ENCODE measurements at places on chromosomes 3 and 15.

DNA sequence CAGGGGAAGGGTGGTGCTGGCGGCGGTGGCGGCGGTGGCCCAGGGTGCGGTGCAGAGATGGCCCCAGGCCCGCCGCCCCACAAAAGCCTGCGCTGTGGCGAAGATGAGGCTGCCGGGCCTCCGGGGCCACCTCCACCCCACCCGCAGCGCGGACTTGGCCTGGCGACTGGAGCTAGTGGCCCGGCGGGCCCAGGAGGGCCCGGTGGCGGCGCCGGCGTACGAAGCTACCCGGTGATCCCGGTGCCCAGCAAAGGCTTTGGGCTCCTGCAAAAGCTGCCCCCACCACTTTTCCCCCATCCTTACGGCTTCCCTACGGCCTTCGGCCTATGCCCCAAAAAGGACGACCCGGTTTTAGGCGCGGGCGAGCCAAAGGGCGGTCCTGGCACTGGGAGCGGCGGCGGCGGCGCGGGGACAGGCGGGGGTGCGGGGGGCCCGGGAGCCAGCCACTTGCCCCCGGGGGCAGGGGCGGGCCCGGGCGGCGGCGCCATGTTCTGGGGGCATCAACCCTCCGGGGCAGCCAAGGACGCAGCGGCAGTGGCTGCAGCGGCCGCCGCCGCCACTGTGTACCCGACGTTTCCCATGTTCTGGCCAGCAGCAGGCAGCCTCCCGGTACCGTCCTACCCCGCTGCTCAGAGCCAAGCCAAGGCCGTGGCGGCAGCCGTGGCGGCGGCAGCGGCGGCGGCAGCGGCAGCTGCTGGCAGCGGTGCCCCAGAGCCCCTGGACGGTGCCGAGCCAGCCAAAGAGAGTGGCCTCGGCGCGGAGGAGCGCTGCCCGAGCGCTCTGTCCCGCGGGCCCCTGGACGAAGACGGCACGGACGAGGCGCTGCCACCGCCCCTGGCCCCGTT is 1.6 kb downstream of the SKOR1 start:
- no peak for DNase-seq

DNA sequence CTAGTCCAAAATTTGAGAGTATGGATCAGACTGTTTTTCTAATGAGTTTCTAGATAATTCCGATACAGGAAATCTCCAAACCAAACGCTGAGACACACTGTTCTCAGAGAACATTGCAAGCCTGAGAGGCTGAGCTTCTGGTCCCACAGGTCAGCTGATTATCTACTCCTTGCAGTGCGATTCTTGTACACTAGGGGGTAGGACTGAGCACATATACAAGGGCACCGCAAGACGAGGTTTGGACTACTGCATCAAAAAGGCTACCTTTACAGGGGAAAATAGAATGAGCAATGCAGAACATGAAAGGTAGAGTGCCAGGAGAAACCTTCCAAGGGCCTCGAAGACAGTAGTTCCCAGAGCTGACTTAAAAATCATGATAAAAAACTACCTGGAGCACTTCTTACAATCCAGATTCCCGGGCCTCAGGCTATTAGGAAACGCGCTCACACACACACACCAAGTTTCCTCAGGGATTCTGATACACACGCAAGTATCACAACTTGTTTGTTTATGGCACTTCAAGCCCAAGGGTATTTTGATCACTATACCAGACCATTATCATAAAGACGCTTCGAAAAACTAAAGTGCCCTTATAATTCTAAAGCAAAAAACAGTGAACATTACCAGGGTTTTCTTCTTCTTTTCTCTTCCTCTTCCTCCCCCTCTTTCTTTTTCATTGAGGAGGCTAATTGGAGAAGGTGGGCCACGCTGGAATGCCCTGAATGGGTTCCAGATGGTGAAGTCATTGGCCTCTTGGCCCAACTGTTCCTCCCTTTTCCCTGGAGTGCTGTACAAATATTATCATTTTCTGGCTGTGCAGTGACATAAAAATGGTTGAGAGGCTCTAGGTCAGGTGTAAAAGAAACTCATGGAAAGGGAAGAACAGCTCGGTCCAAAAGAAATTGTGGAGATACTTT is 61.8 kb downstream of the SLC12A8 start:
- DNase-seq: no peak

GRCh38 chr3:54736459-54736858 is 191.4 kb downstream of the LRTM1 start:
- no peak for DNase-seq

DNA sequence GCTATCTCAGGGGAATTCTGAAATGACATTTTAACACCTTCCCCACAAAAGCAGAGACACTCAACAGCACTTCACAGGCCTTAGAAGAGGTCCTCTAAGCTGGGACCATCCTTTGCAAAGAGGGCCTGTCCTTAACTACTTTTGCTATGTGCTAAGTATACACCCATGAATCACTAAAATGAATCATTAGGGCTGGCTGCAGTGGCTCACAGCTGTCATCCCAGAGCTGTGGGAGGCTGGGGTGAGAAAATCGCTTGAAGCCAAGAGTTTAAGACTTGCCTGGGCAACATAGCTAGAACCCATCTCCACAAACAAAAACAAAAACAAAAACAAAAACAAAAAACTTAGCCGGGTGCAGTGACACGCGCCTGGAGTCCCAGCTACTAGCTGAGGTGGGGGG is 53.9 kb upstream of the MELTF start:
- no peak for DNase-seq

DNA sequence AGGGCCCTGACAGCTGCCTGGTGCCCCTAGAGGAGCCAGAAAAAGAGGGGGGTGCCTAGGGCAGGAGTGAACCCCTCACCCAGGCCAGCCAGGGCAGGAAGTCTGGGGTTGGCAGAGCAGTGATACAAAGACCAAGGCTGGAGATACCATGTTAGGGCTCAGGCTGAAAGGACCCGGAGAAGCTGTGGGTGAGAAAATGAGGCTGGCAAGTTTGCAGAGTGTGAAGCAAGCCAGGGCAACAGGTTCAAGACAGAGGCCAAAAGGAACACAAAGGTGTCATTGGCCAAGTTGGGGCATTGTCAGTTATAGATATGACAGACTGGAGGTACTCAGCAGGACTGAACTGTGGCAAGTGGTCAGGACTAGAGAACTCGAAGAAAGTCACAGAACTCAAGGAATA is 40.6 kb upstream of the IREB2 start:
- DNase-seq: no peak

DNA sequence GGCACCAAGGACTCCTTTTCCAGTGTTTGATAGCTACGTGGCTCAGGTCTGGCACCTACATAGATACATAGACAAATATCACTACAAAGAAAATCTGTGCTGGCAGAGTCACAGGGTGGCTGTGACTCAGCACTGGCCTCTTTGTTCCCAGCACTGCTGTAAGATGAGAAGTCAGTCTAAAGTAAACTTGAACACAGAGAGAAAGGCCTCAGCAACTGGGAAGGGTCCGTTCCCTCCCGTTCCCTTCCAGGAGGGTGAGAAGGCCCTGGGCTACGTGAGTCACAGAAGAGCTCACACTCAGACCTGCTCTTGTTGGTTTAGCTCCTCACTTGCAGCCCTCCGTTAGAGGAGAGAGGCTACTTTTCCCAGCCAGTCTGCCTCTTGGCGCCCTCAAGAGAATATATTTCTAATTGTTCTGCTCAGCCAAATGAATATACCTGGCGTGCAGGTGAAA is 23.1 kb downstream of the ANXA2 start:
- DNase-seq: no peak

DNA sequence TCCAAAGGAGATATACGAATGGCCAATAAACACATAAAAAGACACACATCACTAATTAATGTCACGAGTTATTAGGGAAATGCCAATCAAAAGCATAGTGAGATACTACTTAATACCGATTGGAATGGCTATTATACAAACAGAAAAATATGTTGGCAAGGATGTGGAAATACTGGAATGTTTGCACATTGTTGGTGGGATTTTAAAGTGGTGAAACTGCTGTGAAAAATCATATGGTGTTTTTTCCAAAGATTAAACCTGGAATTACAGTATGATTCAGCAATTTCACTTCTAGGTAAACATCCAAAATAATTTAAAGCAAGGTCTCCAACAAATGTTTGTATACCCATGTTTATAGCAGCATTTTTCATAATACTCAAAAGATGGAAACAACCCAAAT is 765.5 kb downstream of the VGLL3 start:
- no peak for DNase-seq

DNA sequence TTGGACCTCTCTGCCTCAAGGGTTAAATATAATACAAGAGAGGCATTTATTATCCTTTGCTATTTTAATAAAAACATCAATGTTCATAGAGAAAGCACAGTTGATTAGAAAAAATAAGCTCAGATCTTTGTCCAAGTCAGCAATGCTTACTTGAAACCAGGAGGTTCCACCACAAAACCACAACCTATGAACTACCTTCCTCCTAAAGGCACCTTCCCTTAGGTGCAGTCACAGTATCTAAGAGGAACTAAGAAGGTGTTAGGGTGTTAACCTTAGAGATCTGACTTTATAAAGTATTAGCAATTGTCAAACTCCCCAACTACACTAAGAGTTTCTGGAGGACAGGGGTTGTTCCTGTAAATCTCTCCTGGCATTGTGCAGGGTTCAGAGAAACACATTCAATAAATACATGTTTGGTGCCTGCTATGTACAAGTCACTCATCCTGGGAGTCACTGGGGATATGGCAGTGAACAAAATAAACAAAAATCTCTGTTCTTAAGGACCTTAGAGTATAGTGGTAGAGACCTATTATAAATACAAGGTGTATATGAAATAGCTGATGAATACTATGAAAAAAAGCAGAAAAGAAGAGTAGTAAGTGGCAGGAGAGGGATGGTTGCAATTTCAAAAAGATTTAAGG is 208.6 kb downstream of the NFKBIZ start:
- no peak for DNase-seq

DNA sequence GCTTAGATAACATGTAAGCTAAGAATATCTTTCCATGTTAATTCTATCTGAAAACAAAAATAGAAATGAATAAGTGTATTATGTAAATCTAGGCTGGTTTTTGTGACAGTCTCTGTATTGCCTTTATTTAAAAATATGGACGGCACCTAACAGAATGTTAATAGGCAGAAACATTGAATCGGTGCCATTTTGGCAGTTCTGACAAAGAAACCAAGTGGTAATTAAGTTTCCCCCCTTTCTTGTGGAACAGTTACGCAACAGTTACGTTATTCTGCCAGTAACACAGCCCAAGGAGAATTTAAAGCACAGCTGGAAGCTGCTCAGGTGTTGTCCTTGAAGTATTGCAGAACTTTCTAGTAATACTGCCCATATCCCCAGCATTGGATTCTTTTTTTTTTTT is 21.5 kb downstream of the LARS2 start:
- no peak for DNase-seq

- DNase-seq: no peak
Observed at GRCh38 chr3:27729748-27730611, 7.9 kb upstream of the EOMES start.

GRCh38 chr3:72331076-72331475 is 517.2 kb downstream of the SHQ1 start:
- DNase-seq: no peak

- no peak for DNase-seq
Observed at GRCh38 chr3:112685420-112685819, 44.5 kb upstream of the CCDC80 start.

DNA sequence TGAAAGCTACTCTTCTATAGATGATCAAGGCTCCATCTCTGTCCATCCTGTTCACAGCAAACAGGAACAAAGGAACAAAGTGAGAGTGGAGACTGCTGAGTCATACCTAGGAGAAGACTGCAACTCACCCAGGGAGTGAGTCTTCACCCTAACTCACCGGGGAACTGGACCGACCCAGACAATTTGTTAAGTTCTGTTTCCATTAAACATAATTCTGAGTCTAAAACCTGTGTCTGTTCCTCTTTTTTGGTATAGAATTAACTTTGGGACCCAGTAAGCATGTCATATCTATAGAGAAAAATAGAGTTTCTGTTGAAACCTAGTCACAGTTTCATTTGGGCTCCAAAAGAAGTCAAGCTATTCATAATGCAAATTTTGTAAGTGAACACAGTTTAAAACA is 21.6 kb downstream of the CCDC80 start:
- DNase-seq: no peak

DNA sequence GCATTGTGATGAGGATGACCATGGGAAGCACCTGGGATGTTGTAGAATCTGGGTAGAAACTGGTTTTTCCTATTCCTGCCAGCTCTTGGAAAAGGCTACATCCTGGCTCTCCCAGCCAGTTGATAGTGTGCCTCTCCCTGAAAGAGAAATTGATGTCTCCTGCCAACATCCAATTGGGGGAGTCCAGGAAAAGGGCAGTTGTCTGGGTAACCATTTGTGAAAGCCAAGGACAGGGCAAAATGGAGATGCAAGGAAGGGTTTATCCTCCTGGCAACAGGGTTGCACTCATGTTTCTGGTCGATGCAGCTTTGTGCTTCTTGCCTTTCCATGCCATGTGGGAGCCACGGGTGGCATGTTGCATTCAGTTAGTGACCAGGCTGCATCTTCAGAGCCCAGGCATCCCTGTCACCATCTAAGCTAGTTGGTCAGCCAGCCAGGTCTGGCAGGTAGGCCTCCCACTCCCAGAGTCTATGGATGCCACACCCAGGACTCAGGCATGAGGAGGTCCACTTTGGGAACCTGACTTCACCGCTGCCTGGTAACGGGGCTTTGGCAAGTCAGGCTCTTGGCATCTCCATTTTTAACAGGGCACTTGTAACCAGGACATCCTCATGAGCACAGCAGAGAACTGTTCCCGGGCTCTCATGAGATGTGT is 153.5 kb downstream of the DNAJB8 start:
- no peak for DNase-seq

DNA sequence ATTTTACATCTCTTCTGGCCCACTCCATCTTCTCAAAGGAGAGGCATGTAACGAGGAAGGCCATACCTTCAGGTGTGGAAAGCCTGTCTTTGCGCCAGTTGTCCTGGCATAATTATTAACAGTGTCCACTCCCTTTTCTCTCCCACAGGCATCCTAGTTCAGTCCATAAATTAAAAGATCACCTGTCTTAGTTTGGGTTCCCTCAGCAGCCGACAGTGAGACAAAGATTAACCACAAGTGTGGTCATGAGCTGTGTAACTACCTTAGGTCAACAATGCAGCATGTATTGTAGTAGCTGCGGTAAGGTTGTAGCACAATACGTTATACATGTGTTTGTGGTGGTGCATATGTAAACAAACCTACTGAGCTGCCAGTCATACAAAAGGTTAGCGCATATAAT is 103.3 kb upstream of the GALNT15 start:
- no peak for DNase-seq

DNA sequence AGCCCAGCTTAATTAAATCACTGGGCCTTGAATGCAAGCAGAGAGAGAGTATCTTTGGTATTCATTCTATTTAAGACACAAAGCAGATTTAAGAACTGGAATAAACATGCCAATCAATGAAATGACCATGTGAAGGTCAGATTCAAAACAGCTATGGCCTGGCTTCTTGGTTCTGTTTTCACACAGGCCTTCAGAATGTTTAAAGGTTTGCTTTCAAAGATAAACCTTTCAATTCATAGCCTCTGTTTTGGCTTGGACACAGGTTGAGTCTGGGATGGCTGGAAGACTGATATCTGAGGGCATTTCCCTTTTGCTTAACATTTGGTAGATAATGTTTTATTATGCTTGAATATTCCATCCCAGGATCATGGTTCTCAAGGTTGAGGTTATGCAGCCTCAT is 244.4 kb upstream of the KBTBD8 start:
- no peak for DNase-seq

GRCh38 chr3:31721676-31722075 is 189.0 kb downstream of the STT3B start:
- no peak for DNase-seq

All from caudate nucleus (tissue), 63 donors.